Jurkat, Clone E6-1 (cell line): ENCODE measurements at places on chromosomes 4 and X.

GRCh38 chrX:52359614-52360232 is 9.1 kb upstream of the XAGE2 start:
- no peak for DNase-seq

- no peak for DNase-seq
These were observed 50.5 kb downstream of the SLC4A4 start for GRCh38 chr4:71389149-71389827.

- no peak for DNase-seq
These were observed 290.2 kb downstream of the USP46 start for GRCh38 chr4:52368895-52369294.

DNA sequence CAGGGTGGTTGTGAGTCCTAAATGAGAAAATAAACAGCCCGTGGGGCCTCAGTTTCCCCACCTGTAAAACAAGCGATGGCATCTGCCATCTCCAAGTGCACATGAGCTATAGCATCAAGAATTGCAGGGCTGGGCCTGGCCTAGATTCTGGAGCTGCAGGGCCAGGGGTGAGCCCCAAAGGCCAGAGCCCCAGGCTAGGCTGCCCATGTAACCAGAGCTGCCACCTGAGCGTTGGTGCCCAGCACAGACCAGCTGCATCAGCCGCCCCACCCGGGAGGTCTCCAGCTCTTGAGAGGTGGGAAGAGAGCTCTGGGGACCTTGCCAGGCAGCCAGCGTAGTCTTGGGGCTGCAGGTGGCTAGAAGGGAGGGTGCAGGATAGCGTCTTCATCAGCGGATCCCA is 27.0 kb upstream of the GPR78 start:
- DNase-seq, result no peak

DNA sequence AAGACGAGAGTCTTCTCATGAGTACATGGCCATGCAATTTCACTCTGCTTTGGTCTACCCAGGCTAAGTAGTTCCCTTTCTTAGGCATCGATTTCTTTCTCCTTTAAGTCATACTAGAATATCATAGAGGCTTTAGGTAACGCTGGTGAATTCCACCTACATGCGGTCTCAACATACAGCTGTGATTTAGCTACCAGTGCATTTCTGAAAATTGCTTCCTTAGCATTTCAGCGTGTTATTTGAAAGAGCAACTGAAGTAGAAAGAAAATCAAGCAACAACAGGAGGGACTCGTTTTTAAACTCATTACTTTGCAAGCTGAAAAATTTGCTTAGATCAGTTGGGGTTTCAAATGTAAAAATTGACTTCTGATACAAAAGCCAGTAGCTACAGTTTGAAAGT is 48.1 kb upstream of the RASGEF1B start:
- DNase-seq, result no peak

- DNase-seq, result no peak
These were observed 36.3 kb upstream of the GRPR start for GRCh38 chrX:16087076-16087475.
